Regular cardiac myocyte (primary cell): ENCODE measurements at places on chromosomes 16 and 17. TPM values are rescaled to one million over a fixed set of nuclear protein-coding genes. Genes with fewer than 3 reads are reported as not detected.

ENPP7 gene
- total RNA-seq, result not detected in 2 replicates

PRSS21 gene
- 1.7 TPM in 2 replicates for total RNA-seq

PRKCB gene
- total RNA-seq, result not detected in 2 replicates

PIP4K2B gene
- 68.8 and 87.6 TPM in 2 replicates for total RNA-seq

CCL8 gene
- 0.56 TPM in 1 of 2 replicates, not detected in the other for total RNA-seq

PPM1E gene
- total RNA-seq, result under 0.01 and 0.28 TPM in 2 replicates

GINS3 gene
- total RNA-seq, result 1.4 and 7.1 TPM in 2 replicates

CMTM2 gene
- total RNA-seq, result not detected in 2 replicates

CIBAR2 gene
- not detected in 2 replicates for total RNA-seq

SMTNL2 gene
- total RNA-seq, result under 0.01 TPM in 2 replicates

ABCC11 gene
- 0.38 and 0.56 TPM in 2 replicates for total RNA-seq

WFDC1 gene
- total RNA-seq, result 3.3 and 10.7 TPM in 2 replicates

NEURL4 gene
- total RNA-seq, result 12.7 and 23.8 TPM in 2 replicates

PRDM7 gene
- total RNA-seq, result not detected in 2 replicates

NOXO1 gene
- total RNA-seq, result under 0.01 TPM in 1 of 2 replicates, not detected in the other

PEX12 gene
- 4.4 and 5.4 TPM in 2 replicates for total RNA-seq

TBC1D3 gene
- total RNA-seq, result not detected in 2 replicates

MYH3 gene
- total RNA-seq, result 0.38 and 0.85 TPM in 2 replicates

CAPN15 gene
- 24.0 and 37.2 TPM in 2 replicates for total RNA-seq
